ENCODE measurements at places on chromosomes 2 and 18. TPM values are rescaled to one million over a fixed set of nuclear protein-coding genes. Genes with fewer than 3 reads are reported as not detected.

DNA sequence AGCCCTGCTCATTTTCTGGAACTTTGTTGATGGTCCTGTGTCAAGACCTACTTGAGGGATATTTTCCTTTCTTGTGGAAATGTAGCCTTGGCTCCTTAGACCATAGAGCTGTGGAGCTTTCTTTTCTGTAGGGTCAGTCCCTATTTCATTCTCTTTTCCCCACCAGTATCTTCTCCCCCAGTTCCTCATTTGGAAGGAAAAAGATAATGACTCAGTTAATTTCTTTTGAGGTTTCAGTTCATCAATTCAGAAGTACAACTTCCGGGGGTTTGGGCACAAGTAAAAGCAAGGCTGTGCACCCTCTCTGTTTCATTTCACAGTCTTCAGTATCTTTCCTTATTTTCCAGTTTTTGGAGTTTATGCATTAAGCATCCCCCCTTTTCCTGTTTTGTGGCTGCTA, 70.7 kb downstream of the CDC42EP3 start:
- no peak for DNase-seq

- no peak for DNase-seq
Measured at GRCh38 chr18:48155856-48156255, 225.4 kb upstream of the SMAD2 start.

XDH gene
- polyA plus RNA-seq: 0.17 TPM

- no peak for DNase-seq
Measured at GRCh38 chr2:223008162-223008561, 43.8 kb upstream of the KCNE4 start.

LYPD6 gene
- 17.0 TPM for polyA plus RNA-seq

DNA sequence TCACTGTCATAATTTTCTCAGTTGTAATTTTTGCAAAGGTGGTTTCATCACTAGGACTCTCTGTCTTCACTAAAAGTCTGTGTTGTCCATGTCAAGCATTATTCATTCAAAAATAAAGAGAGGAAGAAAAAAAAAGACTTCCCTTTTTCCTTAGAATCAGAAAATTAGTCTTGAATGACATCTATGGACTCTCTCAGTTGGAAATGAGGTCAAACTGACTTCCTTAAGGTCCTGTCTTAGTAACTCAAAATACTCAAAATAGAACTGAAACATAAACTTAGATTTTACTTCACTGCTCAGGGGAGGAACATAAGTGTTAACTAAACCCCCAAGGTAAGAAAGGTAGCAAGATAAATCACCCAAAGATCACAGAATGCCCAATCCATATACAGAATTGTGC, 2.2 kb upstream of the ZNF407 start:
- DNase-seq: no peak

POTEJ gene
- polyA plus RNA-seq: 0.04 TPM

Data from renal cortex interstitium (tissue), 15 donors.